ENCODE measurements at places on chromosomes 5 and 9.
A peak's percentile ranks its signal among the peaks of the same experiment; 100 is the strongest.

GRCh38 chr5:150368526-150368925, 11.0 kb downstream of the TCOF1 start:
- DNase-seq: no peak
- H3K36me3 ChIP-seq: peaks cover 50% of the 10 kb centered on the region
- H3K27me3 ChIP-seq: no peaks in the 10 kb centered on the region
- H3K4me3 ChIP-seq: no peak overlapping the region

DNA sequence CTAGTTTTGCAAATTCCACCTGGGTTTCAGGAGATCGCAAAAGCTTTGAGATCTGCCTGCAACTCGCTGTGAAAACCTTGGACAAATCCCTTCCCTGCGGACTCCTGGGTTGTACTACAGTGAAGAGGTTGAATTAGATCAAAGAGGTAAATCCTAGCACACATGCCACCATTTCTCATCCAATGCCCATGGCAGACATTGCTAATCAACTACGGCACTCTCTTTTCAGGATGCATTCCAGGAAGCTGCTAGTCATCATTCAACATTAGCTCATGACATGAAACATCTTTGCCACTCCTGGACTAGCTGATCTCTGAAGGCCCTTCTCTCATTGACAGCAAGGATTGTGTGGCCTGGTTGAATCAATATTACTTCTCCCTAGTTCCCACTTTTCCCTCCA, 46.1 kb downstream of the PCDH1 start:
- peaks cover 17% of the 10 kb centered on the region for H3K27me3 ChIP-seq
- no peak overlapping the region for H3K27ac ChIP-seq
- no peaks in the 10 kb centered on the region for H3K36me3 ChIP-seq
- DNase-seq: no peak
- no peak overlapping the region for H3K4me3 ChIP-seq
- peaks cover 11% of the 10 kb centered on the region for H3K4me1 ChIP-seq

- no peak for DNase-seq
- no peak overlapping the region for H3K27ac ChIP-seq
Observed at GRCh38 chr5:136108180-136108611, 24.4 kb upstream of the SMAD5 start.

DNA sequence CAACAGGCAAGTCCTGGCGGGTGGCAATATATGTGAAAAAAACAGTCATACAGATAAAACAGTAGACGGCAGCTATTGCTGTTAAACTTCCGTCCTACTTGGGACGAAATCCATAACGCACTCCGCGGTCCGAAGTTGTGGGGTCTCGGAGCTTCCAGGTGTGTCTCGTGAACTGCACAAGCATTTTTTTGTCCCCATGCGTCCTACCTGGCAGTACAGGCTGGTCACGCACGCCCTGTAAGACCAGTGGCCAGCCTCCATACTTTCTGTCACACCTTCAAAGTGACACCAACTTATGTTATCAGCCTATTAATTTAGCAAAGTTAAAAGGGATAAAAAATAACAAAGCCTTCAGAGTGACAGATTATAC, 51.3 kb downstream of the TGFBI start:
- H3K4me1 ChIP-seq: peaks cover 5% of the 10 kb centered on the region
- H3K36me3 ChIP-seq: no peaks in the 10 kb centered on the region
- peak overlapping the region; percentile 49 for H3K4me3 ChIP-seq
- peak overlapping the region; percentile 66 for H3K27ac ChIP-seq

DNA sequence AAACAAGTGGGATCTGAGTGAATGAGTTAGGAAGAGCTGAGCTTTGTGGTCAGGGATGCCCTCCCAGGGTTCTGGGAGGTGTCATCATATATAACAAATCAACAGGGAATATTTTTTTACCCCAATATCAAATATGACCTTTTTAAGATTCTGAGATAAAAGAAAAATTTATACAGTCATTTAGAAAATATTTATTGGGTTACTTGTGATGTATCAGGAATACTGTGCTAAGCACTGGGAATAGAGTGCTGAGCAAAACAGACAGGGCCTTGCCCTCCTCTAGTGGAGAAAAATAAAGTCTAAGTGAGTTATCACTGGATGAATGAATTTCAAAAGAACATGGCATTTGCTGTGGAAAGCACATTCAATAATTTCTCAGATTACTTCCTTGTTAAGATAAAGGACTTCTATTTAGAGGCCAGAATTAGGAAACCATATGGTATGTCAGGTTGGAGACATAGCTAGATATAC, 102.9 kb downstream of the BOD1 start:
- H3K27ac ChIP-seq: no peak overlapping the region
- peaks cover 15% of the 10 kb centered on the region for H3K27me3 ChIP-seq
- no peaks in the 10 kb centered on the region for H3K36me3 ChIP-seq

GRCh38 chr5:173012882-173013281, 29.3 kb downstream of the ATP6V0E1 start:
- H3K27ac ChIP-seq: no peak overlapping the region
- H3K4me3 ChIP-seq: no peak overlapping the region
- peaks cover 16% of the 10 kb centered on the region for H3K4me1 ChIP-seq
- H3K36me3 ChIP-seq: peaks cover 18% of the 10 kb centered on the region
- H3K27me3 ChIP-seq: no peaks in the 10 kb centered on the region

DNA sequence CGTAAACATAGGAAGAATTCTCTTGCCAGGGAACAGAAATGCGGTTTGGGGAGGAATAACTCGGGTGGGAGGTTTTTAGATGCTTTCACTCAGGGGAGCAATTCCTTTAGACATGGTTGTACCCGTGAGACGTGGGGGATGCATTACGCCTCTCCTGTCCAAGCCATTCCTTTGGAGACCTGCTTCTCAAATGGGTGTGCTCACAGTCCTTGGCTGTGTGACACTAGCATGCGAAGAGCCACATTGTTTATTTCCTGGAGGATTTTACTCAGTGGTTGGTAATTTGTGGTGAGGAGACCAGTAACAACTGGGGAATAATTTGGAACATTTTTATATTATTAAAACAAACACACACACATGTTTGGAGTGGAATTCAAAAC, 18.5 kb downstream of the COL15A1 start:
- no peaks in the 10 kb centered on the region for H3K4me1 ChIP-seq
- no peaks in the 10 kb centered on the region for H3K36me3 ChIP-seq
- no peak for DNase-seq
- no peak overlapping the region for H3K27ac ChIP-seq

DNA sequence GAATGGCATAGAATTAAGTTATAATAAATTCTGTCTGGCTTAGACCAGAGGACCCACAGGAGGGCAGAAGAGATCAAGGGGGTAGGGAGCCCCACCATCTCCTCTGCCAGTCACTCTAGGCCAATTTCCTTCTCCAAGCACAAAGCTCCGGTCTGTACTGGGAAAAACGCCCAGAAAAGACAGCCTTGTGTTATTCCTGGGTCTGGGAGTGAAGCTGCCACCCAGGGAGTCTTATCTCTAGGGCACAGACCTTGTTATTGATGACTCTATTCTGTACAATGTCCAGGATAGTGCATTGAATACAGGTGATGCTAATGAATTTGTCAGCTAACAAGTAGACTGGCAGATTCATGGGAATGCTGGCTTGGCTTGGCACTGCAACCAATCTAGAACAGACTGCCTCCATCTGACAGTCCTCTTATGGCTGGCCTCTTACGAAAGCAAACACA, 60.7 kb downstream of the MED27 start:
- peaks cover 3% of the 10 kb centered on the region for H3K36me3 ChIP-seq
- no peak for DNase-seq
- H3K4me1 ChIP-seq: no peaks in the 10 kb centered on the region
- H3K27me3 ChIP-seq: no peaks in the 10 kb centered on the region
- no peak overlapping the region for H3K4me3 ChIP-seq
- no peak overlapping the region for H3K27ac ChIP-seq

DNA sequence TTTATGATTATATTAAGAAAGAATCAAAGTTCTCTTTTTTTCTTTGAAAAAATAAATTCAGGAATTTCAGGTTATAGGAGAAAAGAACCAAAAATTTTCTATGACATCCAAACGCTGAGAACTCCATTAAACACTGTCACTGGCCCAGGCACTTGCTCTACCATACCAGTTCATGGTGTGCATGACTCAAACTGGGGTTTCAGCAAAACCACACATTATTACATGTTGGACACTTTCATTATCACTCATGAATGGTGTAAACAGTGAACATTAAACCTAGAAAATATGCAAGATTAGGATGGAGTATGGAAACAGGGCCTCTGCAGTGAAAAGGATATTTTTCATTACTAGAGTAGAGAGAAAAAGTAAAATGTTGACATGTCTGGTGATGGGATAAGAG, 369.9 kb upstream of the FAM174A start:
- no peaks in the 10 kb centered on the region for H3K36me3 ChIP-seq
- no peak for DNase-seq
- H3K27ac ChIP-seq: no peak overlapping the region
- no peaks in the 10 kb centered on the region for H3K4me1 ChIP-seq

DNA sequence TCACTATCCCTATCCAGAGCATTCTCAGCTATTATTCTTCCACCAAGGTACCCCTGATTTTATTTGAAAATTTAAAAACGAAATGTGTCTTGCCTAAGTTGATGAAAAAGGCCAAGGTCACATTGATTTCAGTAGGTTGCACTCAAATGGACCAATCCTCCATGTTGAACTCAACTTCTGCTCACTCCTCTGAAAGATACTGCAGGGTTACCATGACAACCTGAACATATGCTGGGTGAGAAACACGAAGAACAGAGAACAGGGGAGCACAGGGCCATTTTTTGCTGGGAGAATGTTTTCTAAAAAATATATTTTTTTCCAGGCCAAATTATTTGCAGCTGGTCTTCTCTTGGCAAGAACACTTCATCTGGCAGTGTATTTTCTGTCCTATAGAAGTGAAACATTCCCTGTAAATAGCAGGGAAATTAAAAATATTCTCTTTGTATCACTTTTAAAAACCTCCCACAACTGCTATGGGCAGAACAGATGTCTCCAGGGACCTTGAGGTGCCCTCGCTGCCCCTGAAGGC, 215.9 kb downstream of the NXNL2 start:
- no peaks in the 10 kb centered on the region for H3K4me1 ChIP-seq
- H3K27ac ChIP-seq: no peak overlapping the region
- no peaks in the 10 kb centered on the region for H3K36me3 ChIP-seq
- no peak overlapping the region for H3K4me3 ChIP-seq

GRCh38 chr5:15966651-15967050, 212.9 kb downstream of the MARCHF11 start:
- DNase-seq: no peak
- H3K36me3 ChIP-seq: no peaks in the 10 kb centered on the region
- no peak overlapping the region for H3K27ac ChIP-seq
- no peaks in the 10 kb centered on the region for H3K4me1 ChIP-seq
- no peak overlapping the region for H3K4me3 ChIP-seq

GRCh38 chr5:170126626-170127025, 20.9 kb downstream of the FOXI1 start:
- no peak overlapping the region for H3K27ac ChIP-seq
- no peaks in the 10 kb centered on the region for H3K4me1 ChIP-seq
- peaks cover 31% of the 10 kb centered on the region for H3K27me3 ChIP-seq

DNA sequence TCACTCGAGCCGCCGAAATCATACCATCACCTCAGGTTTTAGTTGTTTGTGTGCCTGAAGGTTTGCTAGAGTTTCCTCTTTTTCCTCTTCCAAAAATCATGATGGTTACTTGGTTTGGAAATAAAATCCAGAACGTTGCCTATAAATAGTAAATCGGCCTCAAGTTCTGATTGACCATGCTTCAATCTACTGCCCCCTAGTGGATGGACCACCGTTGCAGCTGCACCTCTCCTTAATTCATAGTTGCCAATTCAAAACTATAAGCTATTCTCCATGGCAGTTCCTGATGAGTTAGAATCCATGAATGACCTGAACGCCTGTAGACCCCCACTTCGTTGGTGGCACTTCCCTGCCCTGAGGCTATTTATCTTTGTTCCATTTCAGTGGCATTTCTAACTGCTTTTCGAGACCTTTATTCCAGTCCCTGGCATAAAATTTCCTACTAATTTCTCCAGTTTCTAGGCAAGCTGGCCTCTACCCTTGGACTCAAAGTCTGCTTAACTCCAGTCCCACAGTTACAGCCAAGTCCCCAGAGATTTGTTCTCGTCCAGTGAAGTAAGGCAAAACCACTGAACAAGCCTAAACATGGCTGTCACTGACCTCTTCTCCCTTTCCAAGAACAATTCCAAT, 422.6 kb downstream of the EFNA5 start:
- no peaks in the 10 kb centered on the region for H3K27me3 ChIP-seq
- no peaks in the 10 kb centered on the region for H3K4me1 ChIP-seq
- H3K36me3 ChIP-seq: no peaks in the 10 kb centered on the region

DNA sequence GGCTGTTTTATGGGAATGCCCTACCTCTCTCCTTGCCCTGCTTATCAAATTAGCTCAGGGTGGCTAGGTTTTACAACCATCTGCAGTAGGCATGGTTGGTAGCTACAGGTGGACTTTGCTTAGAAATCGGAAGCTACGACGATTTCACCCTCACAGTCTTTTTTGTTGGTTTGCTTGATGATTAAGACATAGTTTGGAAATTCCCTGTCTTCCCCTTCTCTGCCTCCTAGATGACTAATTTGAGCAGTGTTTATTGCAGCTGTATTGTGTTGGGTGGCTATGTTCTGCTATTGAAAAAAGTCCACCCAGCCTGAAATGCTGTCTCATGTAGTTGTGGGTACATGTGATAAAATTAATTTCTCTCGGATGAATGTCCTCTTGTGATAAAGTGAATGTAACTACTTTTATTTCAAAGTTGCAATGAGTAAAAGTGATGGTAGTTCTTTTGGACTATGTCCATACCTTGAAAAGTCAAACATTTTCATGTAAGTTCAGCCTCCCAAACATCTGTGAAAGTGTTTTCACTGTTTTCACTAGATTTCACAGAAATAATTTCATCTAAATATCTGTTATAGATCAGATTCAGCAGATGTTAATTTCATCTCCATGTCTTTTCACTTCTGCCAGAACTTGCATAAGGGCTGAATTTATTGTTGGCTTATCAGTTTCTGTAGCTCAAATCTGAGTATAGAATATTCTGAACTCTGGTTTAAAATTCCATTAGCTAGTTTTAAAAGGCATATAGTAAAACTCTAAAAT, 37.3 kb upstream of the FYB1 start:
- no peaks in the 10 kb centered on the region for H3K36me3 ChIP-seq
- H3K4me1 ChIP-seq: peaks cover 10% of the 10 kb centered on the region
- no peak overlapping the region for H3K27ac ChIP-seq
- peak overlapping the region; percentile 42 for H3K4me3 ChIP-seq
- no peaks in the 10 kb centered on the region for H3K27me3 ChIP-seq
- DNase-seq: no peak

- no peak for DNase-seq
- H3K36me3 ChIP-seq: peaks cover 2% of the 10 kb centered on the region
- peaks cover 52% of the 10 kb centered on the region for H3K4me1 ChIP-seq
- H3K4me3 ChIP-seq: no peak overlapping the region
Observed at GRCh38 chr5:102767862-102768261, 12.8 kb downstream of the PAM start.

DNA sequence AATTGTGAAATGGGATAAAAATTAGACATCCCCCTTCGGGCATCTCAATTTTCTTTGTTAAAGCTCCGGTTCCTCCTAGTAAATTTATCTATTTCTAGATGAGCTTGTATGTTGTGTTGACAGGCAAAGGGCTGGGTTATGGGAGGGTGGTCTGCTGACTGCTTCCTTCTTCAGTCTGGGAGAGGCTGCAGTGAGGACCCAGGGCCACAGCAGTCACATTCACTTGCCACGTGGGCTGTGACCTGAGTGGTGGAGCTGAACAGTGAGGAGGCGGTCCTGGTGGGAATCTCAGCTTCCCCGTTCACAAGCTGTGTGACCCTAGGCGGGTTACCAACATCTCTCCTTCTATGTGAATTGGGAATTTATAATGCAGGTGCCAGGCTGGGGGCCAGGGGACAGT, 57.5 kb upstream of the RXRA start:
- DNase-seq: no peak
- H3K36me3 ChIP-seq: no peaks in the 10 kb centered on the region
- H3K4me1 ChIP-seq: peaks cover 5% of the 10 kb centered on the region
- H3K27me3 ChIP-seq: peaks cover 15% of the 10 kb centered on the region
- no peak overlapping the region for H3K4me3 ChIP-seq

GRCh38 chr5:29811914-29812679, 1381.4 kb upstream of the CDH6 start:
- no peak overlapping the region for H3K27ac ChIP-seq
- DNase-seq: no peak
